ENCODE measurements at places on chromosomes 2 and 18. TPM values are rescaled to one million over a fixed set of nuclear protein-coding genes. Genes with fewer than 3 reads are reported as not detected.

- no peak for DNase-seq
- H3K27me3 ChIP-seq, result peaks cover 3% of the 10 kb centered on the region
- H3K4me1 ChIP-seq, result no peaks in the 10 kb centered on the region
- H3K36me3 ChIP-seq, result no peaks in the 10 kb centered on the region
Measured at GRCh38 chr2:151861174-151861573, 33.0 kb upstream of the ARL5A start.

FTCDNL1 gene
- 2.1 TPM for total RNA-seq

GRCh38 chr2:17617955-17618354, 77.5 kb downstream of the VSNL1 start:
- H3K4me3 ChIP-seq, result no peak overlapping the region
- H3K27me3 ChIP-seq, result peaks cover 8% of the 10 kb centered on the region
- no peaks in the 10 kb centered on the region for H3K36me3 ChIP-seq

MROH2A gene
- not detected for total RNA-seq

DNA sequence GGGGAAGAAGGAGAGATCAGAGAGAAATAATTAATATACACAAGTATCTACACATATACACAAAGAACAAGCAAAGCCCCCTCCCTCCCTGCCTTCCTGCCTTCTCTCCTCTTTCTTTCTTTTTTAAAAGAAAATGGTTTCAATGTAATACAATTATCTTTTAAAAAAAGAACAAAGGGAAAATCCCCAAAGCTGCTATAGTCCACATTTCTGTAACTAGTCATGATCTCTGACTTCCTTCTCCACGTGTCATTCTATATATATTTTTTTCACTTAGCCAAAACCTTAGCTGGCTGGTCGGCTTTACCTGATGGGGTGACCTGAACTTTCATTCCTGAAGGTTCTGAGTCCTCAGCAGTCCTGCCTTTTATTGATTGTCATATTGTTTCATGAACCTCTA, 44.3 kb downstream of the MAP3K20 start:
- H3K27me3 ChIP-seq, result peaks cover 2% of the 10 kb centered on the region
- no peak for DNase-seq
- no peak overlapping the region for H3K4me3 ChIP-seq
- H3K4me1 ChIP-seq, result peaks cover 23% of the 10 kb centered on the region

FIGN gene
- total RNA-seq, result not detected

SKOR2 gene
- total RNA-seq, result not detected

DNA sequence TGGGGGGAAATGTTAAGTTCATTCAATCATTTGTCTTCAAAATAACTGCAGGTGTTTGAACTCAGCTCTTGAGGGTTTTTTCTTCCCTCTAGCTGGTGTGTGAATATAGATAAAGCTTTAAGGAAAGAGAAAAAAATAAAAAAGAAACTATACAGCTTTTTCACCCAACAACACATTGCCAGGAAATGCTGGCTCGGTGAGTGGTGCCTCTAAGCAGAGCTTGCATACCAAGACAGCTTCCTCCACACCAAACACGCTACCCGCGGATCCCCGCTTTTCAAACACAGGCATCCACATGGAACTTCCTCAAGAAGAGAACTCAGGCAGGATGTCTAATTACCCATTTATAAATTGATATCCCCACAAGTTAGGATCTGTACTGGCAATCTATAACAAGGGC, 69.8 kb upstream of the TANK start:
- DNase-seq, result peak; percentile 44

DNA sequence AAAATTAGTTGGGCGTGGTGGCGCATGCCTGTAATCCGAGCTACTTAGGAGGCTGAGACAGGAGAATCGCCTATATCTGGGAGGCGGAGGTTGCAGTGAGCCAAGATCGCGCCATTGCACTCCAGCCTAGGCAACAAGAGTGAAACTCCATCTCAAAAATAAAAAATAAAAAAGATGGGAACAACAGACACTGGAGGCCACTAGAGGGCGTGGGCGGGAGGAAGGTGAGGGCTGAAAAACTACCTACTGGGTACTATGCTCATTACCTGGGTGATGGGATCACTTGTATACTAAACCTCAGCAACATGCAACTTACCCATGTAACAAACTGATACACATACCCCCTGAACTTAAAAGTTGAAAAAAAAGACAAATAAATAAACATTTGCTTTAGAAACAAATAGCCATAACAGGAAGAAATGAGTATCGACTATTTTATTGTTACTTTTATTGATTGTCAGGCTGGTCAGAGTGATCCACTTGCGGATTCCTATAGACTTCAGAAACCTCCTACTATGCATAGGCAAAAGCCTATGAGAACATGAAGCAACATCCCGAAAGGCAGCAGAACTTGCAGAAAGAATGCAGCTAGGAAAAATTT, 61.0 kb downstream of the TMEM163 start:
- peaks cover 8% of the 10 kb centered on the region for H3K27me3 ChIP-seq
- H3K36me3 ChIP-seq, result no peaks in the 10 kb centered on the region
- DNase-seq, result no peak
- H3K4me1 ChIP-seq, result peaks cover 27% of the 10 kb centered on the region
- no peak overlapping the region for H3K27ac ChIP-seq
- H3K4me3 ChIP-seq, result no peak overlapping the region

LYPD6B gene
- not detected for total RNA-seq

- DNase-seq, result no peak
- H3K36me3 ChIP-seq, result peaks cover 19% of the 10 kb centered on the region
- no peaks in the 10 kb centered on the region for H3K27me3 ChIP-seq
- H3K4me3 ChIP-seq, result peak overlapping the region; percentile 82
Measured at GRCh38 chr18:77133835-77134496, 1.4 kb upstream of the MBP start.

DNA sequence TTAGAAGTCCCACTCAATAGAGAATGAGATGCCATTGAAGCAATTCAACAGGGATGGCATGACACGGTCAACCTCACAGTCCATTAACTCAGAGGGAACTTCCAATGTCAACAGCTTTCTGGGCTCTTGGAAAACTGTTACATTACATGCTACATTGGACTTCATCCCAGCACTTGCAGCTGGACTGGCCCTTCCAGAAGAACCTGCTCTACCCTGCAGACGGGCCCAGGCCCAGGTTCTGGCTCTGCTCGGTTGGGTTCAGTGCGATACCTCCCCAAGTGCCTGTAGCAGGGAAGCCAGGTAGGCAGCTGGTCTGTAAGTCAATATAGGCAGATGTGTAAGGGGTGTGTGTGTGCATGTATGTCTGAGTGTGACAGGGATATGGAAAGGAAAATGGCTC, 12.9 kb downstream of the LAMA1 start:
- H3K27ac ChIP-seq, result no peak overlapping the region
- H3K36me3 ChIP-seq, result no peaks in the 10 kb centered on the region
- no peaks in the 10 kb centered on the region for H3K4me1 ChIP-seq
- H3K27me3 ChIP-seq, result no peaks in the 10 kb centered on the region
- no peak for DNase-seq

- no peak overlapping the region for H3K27ac ChIP-seq
- H3K27me3 ChIP-seq, result peaks cover 12% of the 10 kb centered on the region
- no peak overlapping the region for H3K4me3 ChIP-seq
- no peaks in the 10 kb centered on the region for H3K36me3 ChIP-seq
- DNase-seq, result no peak
- H3K4me1 ChIP-seq, result no peaks in the 10 kb centered on the region
Measured at GRCh38 chr2:85784474-85784986, 30.7 kb downstream of the ATOH8 start.

CRYBA2 gene
- total RNA-seq, result not detected

- no peak overlapping the region for H3K27ac ChIP-seq
- no peaks in the 10 kb centered on the region for H3K36me3 ChIP-seq
- no peaks in the 10 kb centered on the region for H3K27me3 ChIP-seq
- DNase-seq, result no peak
Measured at GRCh38 chr2:140416577-140416976, 1636.4 kb upstream of the NXPH2 start.

IL1R1 gene
- 2.4 TPM for total RNA-seq

DNA sequence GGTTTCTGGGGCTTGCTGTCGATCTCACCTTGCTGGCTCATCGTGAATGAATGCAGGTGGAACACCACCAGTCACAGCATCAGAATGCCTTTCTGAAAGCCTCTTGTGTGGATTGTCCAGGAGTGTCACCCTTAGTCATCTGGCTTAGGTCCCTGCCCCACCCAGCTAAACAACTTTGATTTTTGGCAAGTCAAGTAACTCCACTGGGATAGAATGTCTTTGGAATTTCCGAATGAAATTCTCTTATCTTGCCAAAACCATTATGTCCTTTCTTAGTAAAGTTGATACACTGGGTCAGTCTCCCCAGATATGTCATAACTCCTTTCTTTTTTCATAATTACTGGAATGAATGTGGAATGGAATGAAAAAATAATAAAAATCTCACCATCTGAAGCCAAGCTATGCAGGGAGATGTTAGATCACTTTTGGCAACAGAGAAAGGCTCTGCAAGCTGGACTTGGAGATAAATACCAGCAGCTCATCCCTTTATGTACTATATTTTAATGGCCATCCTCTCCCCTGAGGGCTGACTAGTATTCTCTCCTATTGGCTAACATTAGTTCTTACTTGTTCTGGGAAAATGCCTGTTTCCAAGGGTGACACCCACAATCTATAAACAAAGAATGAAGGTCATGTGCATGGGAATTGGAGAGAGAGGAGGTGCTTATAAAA, 35.4 kb downstream of the INSIG2 start:
- no peak overlapping the region for H3K27ac ChIP-seq
- H3K27me3 ChIP-seq, result peaks cover 2% of the 10 kb centered on the region
- no peaks in the 10 kb centered on the region for H3K36me3 ChIP-seq
- no peak for DNase-seq
- no peak overlapping the region for H3K4me3 ChIP-seq

- H3K4me1 ChIP-seq, result no peaks in the 10 kb centered on the region
- no peak overlapping the region for H3K27ac ChIP-seq
- peaks cover 7% of the 10 kb centered on the region for H3K27me3 ChIP-seq
- no peak overlapping the region for H3K4me3 ChIP-seq
- DNase-seq, result no peak
- H3K36me3 ChIP-seq, result no peaks in the 10 kb centered on the region
Measured at GRCh38 chr2:85189606-85190270, 56.5 kb downstream of the TCF7L1 start.

IL36RN gene
- total RNA-seq, result not detected

DNA sequence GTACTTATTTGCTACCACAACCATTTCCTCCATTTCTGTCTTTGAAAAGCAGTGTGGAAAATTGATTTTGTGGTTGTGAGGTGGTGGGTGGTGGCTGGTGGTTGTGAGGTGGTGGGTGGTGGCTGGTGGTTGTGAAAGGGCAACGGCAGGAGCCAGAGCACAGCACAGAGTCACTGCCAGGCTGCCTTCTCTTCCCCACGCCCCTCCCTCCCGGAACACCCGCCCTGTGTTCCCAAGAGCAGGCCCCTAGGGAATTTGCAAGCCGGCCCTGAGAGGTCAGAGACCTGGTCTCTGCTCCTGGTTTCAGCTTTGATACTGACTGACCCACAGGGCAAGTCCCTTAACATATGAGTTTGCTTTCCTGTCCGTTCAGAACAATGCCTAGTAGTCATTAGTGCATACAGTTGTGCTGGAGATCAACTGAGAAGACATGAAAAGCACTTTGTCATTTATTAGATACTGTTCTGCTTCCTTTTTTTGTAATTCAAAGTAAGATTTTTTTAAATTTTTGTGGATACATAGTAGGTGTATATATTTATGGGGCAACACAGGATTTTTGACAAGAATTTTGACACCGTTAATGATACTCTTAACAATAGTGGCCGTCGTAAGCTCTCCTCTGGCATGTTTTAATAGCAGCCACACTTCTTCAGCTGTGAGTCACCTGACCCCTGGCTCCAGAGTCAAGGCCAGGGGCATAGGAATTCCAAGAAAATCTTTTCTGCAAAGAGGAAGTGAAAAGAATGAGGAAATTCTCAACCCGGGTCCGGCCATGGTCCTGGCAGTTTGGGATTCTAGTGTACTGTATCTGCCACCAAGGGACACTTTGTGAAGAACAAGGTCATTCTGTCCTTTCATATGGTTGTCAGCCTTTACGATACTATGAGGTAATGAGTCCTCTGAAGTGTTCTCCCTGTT, 53.2 kb downstream of the ITGA6 start:
- no peak overlapping the region for H3K4me3 ChIP-seq
- DNase-seq, result no peak
- peaks cover 33% of the 10 kb centered on the region for H3K36me3 ChIP-seq

DNA sequence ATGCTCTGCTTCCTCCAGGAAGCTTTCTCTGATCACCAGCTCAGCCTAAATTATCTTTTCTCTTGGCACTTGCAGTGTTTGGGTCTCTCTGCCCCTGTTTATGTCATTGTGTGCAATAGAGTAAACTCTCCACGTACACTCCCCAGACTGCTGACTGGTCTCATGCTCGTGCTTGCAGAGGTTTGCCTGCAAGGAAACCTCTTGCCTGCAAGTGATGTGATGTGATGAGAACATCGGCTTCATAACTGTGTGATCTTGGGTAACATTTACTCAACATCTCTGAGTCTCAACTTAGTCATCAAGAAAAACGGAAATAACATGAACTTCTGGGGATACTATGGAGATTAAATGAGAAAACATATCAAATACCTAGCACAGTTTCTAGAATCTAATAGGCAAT, 92.3 kb downstream of the BIN1 start:
- H3K4me3 ChIP-seq, result no peak overlapping the region
- H3K27me3 ChIP-seq, result peaks cover 23% of the 10 kb centered on the region
- H3K4me1 ChIP-seq, result no peaks in the 10 kb centered on the region
- no peak for DNase-seq
- no peaks in the 10 kb centered on the region for H3K36me3 ChIP-seq

DNA sequence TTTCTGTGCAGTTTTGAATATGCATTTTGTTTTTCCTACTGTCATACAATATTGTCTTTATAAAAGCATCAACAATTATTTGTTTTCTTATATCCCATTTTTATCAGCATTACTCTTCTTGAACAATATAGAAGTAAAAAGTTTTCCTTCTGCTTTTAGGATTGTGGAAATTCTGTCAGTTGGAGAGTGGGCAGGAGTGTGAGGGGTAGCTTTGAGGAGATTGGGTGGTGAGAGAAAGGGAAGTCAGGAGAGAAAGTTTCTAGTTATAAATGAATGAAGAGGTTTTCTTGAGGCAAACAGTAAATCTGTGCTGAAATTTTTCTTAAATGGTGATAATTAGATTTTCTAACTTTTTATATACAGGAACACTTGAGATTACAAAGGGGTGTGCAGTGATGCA, 151.7 kb upstream of the NOSTRIN start:
- no peaks in the 10 kb centered on the region for H3K27me3 ChIP-seq
- peaks cover 2% of the 10 kb centered on the region for H3K36me3 ChIP-seq
- no peaks in the 10 kb centered on the region for H3K4me1 ChIP-seq
- no peak for DNase-seq

DNA sequence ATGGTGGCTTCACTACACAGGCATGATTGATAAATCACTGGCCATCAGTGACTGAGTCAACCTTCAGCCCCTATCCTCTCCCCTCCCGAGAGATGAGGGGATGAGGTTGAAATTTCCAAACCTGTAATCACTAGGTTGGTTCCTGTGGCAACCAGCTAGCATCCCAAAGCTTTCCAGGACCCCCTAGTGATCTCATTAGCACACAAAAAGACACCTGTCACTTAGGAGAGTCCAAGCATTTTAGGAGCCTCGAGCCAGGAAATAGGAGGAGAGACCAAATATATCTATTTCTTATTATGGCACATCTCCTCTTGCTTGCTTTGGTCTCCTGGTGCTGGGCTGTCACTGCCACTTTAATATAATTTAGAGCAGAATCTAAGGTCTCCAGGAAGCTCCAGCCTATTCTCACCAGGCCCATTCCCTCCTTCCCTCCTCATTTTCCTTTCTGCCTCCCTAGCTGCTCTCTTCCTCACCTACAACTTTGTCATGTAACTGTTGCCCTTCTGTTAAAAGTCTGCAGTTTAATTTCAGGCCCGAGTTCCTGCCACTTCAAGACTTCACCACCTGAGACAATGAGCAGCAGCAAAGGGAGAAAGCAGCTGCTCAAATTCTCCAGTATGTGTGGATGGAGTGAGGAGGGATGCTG, 33.2 kb upstream of the NAB1 start:
- no peak overlapping the region for H3K4me3 ChIP-seq
- DNase-seq, result no peak
- no peaks in the 10 kb centered on the region for H3K4me1 ChIP-seq
- H3K27me3 ChIP-seq, result no peaks in the 10 kb centered on the region
- H3K36me3 ChIP-seq, result peaks cover 5% of the 10 kb centered on the region
